Stimulated activated CD4-positive, alpha-beta T cell treated with anti-CD3 and anti-CD28 coated beads, Interleukin-4, amount 100 ng/mL, for 24 hours (primary cell): ENCODE measurements at places on chromosomes 6 and 20.

- DNase-seq = no peak
These were observed 140.3 kb downstream of the MBOAT1 start for GRCh38 chr6:20071998-20072397.

GRCh38 chr6:47109281-47109680, 67.1 kb upstream of the ADGRF1 start:
- DNase-seq = no peak

DNA sequence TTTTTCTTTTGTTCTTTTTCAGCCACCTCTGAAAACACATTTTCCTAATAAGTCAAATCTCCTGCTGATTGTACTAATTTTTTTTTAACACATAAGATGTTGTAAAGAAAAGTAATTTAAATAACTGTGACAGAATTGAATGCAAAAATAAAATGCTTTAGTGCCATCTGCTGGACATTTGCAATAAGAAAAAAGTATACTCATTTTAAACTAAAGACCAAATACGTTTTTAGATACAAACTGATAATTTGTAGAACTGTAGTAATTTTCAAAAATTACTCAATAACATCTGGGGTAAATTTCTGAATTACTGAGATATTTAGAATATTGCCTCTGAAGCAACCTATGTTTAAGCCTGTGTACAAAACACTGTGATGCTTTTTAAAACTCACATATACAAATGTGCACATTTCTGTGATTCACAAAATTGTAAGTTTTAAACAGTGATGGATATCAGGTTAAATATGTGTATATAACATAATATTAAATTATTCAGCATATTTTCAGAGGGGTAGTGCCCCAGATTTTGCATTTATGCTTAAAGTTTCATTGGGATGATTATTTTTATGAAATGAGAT, 198.7 kb downstream of the RIMS1 start:
- no peak for DNase-seq

- no peak for DNase-seq
These were observed 198.3 kb downstream of the JARID2 start for GRCh38 chr6:15444081-15444731.
